ENCODE measurements at places on chromosomes 11 and 22. TPM values are rescaled to one million over a fixed set of nuclear protein-coding genes. Genes with fewer than 3 reads are reported as not detected.

Gene TMEM218
- polyA plus RNA-seq = 19.7 TPM

Gene CABP7
- 0.14 TPM for polyA plus RNA-seq

Gene KDM4E
- 0.06 TPM for polyA plus RNA-seq

Gene OR51I1
- not detected for polyA plus RNA-seq

Gene DBX1
- 5.3 TPM for polyA plus RNA-seq

- DNase-seq = no peak
Observed at GRCh38 chr11:130157101-130157500, 2.5 kb upstream of the ST14 start.

DNA sequence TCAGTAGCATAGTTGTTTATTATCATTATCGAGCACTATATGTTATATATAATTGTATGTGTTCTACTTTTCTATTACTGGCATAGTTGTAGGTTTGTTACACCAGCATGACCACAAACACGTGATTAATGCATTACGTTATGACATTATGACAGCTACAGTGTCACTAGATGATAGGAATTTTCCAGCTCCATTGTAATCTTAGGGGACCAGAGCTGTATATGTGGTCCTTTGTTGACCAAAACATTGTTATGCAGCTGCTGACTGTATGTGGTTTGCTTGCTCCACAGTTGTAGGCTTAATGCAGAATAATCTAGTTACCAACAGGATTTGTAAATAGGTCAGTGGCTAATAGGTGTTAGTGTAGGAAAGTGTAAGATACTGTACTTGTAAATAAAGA lies 66.1 kb downstream of the HSD17B12 start:
- no peak for DNase-seq

GRCh38 chr11:74519710-74520109 lies 26.2 kb upstream of the LIPT2 start:
- DNase-seq = no peak

DNA sequence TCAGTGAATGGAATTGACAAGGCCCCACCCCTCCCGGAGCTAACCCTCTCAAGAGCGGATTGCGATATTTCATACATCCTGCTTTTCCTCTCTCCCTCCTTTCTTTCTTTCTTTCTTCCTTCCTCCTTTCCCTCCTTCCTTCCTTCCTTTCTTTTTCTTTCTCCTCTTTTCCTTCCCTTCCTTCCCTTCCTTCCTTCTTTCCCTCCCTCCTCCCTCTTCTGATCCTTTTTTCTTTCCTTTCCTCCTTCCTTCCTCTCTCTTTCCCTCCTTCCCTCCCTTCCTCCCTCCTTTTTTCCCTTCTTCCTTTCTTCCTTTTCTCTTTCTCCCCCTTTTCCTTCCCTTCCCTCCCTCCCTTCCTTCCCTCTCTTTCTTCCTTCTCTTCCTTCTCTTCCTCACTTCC lies 15.0 kb upstream of the MN1 start:
- DNase-seq = no peak

DNA sequence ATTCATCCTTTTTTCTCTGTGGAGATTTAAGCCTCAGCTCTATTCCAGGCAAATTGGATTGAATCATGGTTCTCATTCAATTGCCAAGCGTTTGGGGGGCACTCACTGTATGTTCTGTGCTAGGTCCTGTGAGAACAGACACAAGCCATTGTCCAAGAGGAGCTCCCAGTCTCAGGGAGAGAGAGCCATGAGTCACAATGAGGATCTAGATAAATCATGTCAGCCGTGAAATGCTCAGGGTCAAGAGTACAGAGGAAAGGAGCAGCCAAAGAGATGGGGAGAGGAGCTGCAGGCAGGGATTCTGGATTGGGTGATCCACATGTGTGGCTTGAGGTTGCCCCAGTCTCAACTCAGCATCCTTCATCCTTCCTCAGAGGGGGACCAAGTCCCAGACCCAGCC lies 93.6 kb downstream of the FEZ1 start:
- DNase-seq = no peak

DNA sequence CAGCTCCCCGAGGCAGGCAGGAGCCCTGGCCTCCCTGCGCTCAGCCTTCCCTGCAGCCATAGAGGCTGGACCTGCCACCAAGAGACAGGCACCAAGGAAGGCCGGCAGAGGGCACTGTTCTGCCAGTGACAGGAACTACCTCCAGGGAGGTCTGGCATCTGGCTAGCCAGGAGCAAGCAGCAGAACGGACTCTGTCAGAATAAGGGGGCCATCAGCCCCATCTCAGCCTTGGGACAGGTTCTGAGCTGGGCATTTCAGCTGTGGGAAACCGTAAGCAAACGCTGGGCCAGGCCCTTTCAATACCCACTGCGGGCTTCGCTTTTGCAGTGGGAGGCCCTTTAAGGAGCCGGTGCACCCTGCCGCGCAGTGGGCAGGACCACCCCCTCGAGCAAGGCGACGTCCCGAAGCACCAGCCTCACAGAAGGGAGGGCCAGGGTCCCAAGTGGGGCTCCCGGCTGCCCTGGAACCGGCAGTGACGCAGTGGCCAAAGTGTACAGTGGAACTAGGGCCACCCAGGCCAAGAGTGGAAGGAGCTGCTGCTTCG lies 18.2 kb downstream of the IFT27 start:
- no peak for DNase-seq

DNA sequence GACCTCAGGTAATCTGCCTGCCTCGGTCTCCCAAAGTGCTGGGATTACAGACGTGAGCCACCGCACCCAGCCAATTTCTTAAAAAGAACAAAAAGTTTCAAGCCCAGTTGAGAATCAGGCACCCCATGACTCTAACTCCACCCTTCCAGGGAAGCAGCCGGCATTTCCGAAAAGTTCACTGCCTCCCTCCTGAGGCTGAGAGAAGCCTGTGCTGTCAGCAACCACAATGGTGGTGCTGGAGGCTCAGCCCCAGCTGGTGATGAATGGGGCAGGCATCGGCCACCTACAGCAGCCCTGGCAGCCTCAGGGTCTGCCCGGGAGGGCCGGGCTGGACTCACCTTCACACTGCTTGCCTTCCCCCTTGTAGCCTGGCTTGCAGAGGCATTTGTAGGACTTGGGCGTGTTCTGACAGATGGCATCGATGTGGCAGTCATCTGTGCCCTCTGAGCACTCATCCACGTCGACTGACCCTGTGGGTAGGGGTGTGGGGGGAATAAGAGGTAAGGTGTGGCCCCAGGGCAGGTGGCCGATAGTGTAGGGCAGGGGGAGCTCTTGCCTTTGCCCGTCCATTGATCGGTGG lies 4.3 kb downstream of the SCUBE1 start:
- no peak for DNase-seq
